ENCODE measurements at places on chromosomes 2 and 18. TPM values are rescaled to one million over a fixed set of nuclear protein-coding genes. Genes with fewer than 3 reads are reported as not detected.

The IL36RN gene
- not detected for total RNA-seq

The CHRNG gene
- not detected for total RNA-seq

The TNFRSF11A gene
- 0.03 TPM for total RNA-seq

The TRPM8 gene
- not detected for total RNA-seq

The CLHC1 gene
- total RNA-seq, result 2.2 TPM

The FAM124B gene
- total RNA-seq, result not detected

The TUBA4B gene
- not detected for total RNA-seq

The ATP6V1C2 gene
- total RNA-seq, result not detected

The RNF25 gene
- 29.3 TPM for total RNA-seq

The GMCL1 gene
- total RNA-seq, result 37.1 TPM

The UGT1A3 gene
- not detected for total RNA-seq

The PLA2R1 gene
- not detected for total RNA-seq

The CNRIP1 gene
- total RNA-seq, result not detected

The HSPD1 gene
- 163 TPM for total RNA-seq

The LYPD1 gene
- total RNA-seq, result not detected

The IL1RN gene
- not detected for total RNA-seq

The CD8B2 gene
- total RNA-seq, result 5.0 TPM

The RTN4 gene
- 79.7 TPM for total RNA-seq

The RAB6D gene
- not detected for total RNA-seq

The DCC gene
- total RNA-seq, result not detected

The GAL3ST2 gene
- total RNA-seq, result 1.1 TPM

The ADD2 gene
- 2.5 TPM for total RNA-seq

The C1QL2 gene
- not detected for total RNA-seq

The LYG1 gene
- 0.81 TPM for total RNA-seq

The RAMP1 gene
- not detected for total RNA-seq

The CCDC141 gene
- total RNA-seq, result 31.3 TPM

The GPR45 gene
- not detected for total RNA-seq

The OR6B2 gene
- not detected for total RNA-seq

The OBSL1 gene
- not detected for total RNA-seq

The CCDC121 gene
- 0.92 TPM for total RNA-seq

The SMYD1 gene
- total RNA-seq, result not detected

The REG1B gene
- not detected for total RNA-seq

The GRB14 gene
- not detected for total RNA-seq

The IFIH1 gene
- 30.8 TPM for total RNA-seq

The HES6 gene
- total RNA-seq, result 0.98 TPM

The ZC3H6 gene
- 15.1 TPM for total RNA-seq

All from CD8-positive, alpha-beta T cell (primary cell).